ENCODE measurements at places on chromosomes 4 and X.

DNA sequence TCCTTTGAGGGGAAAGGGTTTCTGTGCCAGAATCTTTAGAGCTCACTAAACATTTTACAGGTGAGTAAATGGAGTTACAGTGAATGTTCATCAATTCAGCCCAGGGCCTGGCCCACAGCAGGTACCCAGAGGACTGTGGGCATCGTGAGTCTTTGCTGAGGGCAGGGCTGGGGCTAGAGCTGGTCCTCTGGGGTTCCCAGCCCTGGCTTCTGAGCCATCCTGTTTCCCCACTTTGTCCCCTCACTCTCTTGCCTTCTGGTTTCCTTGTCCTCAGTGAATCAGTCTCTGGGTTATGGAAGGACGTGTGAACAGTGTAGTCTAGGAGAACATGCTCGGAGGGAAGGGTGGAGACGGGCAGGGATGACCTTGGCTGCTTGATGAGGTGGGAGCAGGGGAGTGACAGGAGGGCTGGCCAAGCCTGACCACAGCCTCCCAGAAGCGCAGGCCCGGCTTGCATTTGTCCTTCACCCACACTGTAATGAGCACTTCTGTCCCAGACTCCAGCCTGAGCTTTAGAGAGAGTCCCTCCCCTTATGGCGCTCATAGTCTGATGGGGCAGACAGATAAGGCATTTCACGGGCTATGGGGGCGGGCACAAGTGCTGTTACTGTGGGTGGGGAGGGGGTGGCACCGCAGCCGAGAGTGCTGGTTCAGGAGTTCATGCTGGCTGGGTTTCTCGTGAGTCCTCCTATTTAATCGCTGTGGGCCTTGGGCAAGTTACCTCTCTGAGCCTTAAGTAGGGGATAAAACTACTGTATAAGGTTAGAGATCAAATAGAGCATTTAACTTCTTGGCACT is 17.3 kb downstream of the TBC1D14 start:
- DNase-seq = peak; percentile 82

- DNase-seq = no peak
These were observed 83.9 kb downstream of the MAMLD1 start for GRCh38 chrX:150446995-150447394.

GRCh38 chr4:6715704-6716017 is 313 bp upstream of the BLOC1S4 start:
- DNase-seq = no peak

- DNase-seq = no peak
These were observed 55.7 kb downstream of the CPZ start for GRCh38 chr4:8648296-8648695.

DNA sequence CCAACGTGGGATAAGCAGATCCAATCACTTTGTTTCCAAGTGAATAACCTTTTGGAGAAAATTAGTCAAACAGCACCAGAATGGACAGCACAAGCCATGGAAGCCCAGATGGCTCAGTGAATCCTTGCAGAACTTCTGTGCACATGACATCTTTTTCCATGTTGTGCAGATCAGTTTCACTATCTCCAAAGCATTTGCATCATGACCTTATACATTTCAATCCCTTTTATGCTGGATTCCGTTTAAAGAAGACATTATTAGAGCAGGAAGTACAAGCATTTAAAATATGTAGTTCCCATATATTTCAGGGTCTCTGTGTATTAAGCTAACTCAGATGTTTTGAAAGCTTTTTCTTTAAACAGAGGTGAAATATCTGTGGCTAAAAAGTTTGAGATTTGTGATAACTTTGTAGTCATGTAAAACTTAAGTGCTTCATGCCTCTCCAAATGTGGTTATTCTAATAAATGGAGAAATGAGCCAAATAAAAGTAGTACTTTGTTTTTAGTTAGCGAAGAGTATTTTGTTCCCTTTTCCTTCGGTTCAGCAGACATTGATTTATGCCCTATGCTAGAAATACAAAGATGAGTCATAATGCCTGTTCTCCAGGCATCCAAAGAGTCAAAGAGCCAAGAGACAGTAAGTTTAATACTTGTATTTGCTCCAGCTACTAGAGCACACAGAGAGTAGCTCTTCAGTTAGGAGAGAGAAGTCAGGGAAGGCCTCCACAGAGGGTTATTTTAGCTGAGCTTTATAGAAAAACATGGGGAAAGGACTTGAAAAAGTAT is 39.0 kb downstream of the PLAC8 start:
- no peak for DNase-seq

GRCh38 chr4:100041646-100042045 is 91.6 kb upstream of the H2AZ1 start:
- DNase-seq = no peak

- peak; percentile 63 for DNase-seq
These were observed 688.6 kb downstream of the SH3BGRL start for GRCh38 chrX:81890521-81890920.

GRCh38 chrX:74343343-74344279 is 39.6 kb downstream of the ZCCHC13 start:
- peak; percentile 85 for DNase-seq

GRCh38 chr4:54274795-54275665 is 45.9 kb downstream of the PDGFRA start:
- no peak for DNase-seq

- peak; percentile 67 for DNase-seq
These were observed 75.5 kb upstream of the SLC39A8 start for GRCh38 chr4:102420563-102421398.

DNA sequence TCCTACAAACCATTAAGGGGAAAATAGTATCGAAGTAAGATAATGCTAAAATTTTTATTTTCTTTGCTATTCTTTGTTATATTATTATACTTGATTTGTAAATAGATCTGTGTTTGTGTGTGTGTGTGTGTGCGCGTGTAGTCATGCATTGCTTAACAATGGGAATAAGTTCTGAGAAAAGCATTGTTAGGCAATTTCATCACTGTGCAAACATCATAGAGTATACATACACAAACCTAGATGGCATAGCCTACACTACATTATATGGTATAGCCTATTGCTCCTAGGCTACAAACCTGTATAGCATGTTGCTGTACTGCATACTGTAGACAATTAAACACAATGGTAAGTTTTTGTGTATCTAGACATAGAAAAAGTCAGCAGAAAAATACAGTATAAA is 17.1 kb downstream of the MTTP start:
- no peak for DNase-seq

- DNase-seq = no peak
These were observed 3.5 kb downstream of the CCDC22 start for GRCh38 chrX:49238735-49239134.

DNA sequence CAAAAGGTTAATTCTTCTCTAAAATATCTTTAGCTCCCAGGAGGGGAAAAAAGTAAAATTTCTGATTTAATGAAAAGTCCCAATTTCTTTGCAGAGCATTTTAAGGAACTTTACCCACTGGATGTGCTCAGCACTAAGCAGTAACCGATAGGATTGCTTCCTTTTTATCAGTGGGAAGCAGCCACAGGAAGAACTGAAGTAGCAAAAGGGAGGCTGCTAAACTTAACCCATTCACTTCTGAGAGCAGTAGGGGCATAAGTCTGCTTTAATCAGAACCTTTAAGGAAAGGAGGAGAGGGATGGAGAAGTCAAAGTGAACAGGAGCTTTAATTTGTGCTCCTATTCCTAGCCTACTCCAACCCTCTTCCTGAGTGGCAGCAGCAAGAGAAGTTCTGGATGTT is at the start of gene F8:
TSS of gene F8 (minus strand) at position 139 of the 400 bp plus-strand sequence. CDS start 171 bp downstream, outside the sequence.
- peak; percentile 24 for DNase-seq

DNA sequence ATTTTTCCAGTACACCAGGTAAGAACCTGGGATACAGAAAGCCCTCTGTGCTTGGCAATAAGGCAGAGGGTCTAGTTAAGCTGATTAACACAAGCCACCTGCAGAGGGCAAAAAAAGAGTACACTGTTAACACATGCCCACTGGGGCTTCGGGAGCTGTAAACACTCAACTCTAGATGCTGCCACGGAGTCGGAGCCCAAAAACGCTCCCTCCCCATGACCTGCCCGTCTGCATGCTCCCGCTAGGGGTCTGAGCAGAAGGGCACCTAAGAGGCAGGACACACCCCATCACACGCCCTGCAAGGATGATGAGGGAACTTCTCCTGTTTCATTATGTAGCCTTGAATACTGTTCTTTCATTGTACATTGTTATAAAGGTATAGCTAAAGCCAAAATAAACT is 715.6 kb upstream of the AADAT start:
- DNase-seq = no peak

- peak; percentile 69 for DNase-seq
These were observed 1.3 kb downstream of the NOP14 start for GRCh38 chr4:2961811-2962441.

DNA sequence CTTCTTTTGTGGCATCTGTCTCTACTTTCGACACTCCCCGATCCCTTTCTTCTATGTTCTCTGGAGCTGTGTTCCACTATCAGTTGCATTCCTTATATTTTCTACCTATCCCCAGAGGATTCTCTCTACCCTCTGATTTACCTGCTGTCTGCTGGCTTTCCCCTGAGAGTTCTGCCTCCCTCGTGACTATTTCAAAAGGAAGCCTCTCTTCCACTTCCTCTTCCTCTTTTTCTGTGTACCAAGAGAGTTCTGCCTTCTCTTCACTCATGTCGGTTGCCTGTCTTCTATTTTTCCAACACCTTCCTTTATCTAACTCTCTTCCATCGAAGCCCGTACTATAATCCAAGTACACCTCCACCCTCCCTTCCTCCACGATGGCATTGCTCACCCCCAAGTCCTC is 631.7 kb downstream of the SMARCA1 start:
- peak; percentile 1 for DNase-seq

DNA sequence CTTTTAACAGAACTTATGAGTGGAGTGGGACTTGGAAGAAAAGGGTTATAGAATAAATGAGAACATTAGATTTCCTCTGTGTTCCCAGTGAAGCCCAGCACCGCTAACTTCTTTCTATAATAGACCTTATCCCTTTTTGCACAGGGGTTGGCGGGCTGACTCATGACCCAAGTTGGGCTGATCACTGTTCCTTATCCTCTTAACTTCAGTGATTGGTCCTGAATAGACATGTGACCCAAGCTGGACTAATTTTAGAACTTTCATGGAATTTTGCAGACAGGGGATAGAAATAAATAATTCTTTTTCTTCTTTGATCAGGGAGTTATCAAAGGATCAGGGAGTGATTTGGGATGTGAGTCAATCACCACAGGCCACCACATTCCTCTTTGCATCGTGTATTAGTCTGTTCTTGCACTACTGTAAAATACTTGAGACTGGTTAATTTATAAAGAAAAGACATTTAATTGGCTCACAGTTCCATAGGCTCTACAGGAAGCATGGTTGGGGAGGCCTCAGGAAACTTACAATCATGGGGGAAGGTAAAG is 75.9 kb downstream of the UCHL1 start:
- no peak for DNase-seq

DNA sequence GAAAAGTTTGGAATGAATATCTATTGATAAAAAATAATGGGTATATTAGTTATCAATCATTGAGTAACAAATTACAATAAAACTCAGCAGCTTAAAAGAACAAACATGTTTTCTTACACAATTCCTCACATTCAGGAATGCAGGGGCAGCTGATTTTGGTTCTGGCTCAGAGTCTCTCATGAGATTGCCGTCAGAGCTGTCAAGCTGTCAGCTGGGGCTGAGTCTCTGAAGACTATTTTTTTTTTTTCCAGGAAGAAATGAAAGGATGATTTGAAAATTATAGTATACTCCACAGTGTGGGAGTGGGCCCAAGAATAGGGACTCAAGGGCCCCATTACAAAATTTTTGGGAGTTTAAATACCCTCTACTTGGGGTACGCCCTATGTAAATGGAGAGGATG is 219.1 kb downstream of the GC start:
- DNase-seq = no peak

- no peak for DNase-seq
These were observed 139.5 kb downstream of the UCHL1 start for GRCh38 chr4:41396214-41396613.

- no peak for DNase-seq
These were observed 38.2 kb downstream of the MAGED1 start for GRCh38 chrX:51931566-51932150.

DNA sequence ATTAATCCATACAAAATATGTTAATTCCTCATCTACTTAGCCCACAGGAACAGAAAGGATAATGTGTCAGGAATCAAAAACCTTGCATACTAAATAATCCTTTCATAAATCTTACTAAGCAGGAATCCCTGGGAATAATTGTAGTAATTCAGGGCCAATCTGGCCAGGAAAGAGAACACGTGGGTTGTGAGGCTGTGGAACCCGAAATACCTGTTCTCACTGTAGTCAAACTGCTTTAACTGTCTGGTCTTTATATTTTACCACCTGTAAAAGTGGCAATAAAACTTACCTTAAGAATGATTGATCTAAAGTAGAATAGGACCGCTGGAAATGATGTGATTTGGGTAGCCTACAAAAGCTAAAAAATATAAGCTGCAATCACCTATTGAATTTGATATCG is 1620.9 kb downstream of the STIM2 start:
- no peak for DNase-seq

GRCh38 chr4:102612210-102612609 is 111.1 kb downstream of the NFKB1 start:
- no peak for DNase-seq

- no peak for DNase-seq
These were observed 82.1 kb downstream of the ADRA2C start for GRCh38 chr4:3848323-3848722.

GRCh38 chr4:121669163-121669550 is 27.6 kb downstream of the ANXA5 start:
- no peak for DNase-seq

DNA sequence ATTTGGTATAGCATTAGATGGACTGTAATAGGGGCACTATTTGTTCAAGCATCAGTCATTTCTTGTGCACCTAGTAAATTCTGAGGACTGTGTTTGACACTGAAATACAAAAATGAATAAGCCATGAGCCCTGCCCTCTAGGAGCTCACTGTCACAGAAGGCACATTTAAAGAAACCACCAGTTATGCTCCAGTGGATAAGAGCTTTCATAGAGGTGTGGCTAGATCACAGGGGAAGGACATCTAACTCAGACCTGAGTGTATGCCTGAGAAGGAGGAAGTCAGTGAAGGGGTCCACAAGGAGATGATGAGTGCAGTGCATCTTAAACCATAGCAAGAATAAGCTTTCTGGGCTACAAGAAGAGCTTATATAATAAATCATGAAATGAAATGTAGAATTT is 40.1 kb downstream of the BTC start:
- DNase-seq = no peak

DNA sequence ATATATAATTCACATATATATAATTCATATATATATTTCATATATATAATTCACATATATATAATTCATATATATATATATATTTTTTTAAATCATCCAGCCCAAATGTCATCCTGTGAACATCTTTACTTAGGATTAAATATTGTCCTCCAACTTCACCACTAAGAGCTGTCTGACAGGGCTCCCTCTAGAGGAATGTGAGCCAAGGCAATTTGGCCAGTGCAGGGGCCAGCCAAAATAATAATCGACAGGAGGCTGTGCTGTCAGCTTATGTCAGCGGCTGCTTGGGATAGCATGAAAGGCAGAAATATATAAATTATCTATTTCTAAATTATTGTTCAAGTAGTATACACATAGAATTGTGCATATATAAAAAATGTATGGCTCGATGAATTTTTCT is 29.5 kb downstream of the EGFL6 start:
- DNase-seq = peak; percentile 51

GRCh38 chr4:62791386-62791785 is 1591.3 kb downstream of the ADGRL3 start:
- no peak for DNase-seq
